Left kidney (tissue), 8 donors: ENCODE measurements at places on chromosomes 1 and 21.

DNA sequence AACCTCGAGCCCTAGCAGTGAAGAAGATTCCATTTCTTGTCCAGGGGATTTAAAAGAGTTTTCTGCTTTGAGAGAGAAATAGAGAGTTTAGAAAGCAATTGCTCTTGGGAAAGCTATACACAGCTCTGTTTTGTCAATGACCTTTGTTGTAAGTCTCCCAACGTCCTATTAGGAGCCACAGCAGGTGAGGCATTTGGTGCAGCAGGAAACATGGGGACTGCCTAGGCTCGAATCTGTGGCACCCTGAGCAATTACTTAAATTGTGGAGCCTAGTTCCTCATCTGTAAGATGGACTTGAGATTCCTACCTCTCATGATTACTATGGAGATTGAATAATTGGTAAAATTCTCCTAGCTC, 8.2 kb downstream of the DCLRE1B start:
- no peak for DNase-seq

GRCh38 chr21:29718081-29718815, 221.5 kb downstream of the GRIK1 start:
- DNase-seq: no peak

DNA sequence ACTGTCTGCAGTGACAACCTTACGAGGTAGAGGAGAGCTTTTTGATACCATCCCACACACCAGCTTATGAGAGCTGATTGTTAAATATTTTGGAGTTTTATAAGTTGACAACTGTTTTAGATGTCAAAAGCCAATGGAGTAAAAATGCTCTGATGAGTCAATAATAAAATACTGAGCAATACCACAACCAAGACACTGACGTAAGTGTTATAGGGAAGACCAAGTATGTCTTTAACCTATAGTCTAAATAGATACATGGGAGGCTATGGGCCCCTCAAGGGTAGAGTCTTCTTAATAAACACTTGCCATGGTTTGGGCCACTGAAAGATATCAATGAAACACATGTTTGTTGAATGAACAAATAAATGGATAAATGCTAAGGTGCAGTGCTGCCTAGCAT, 49.2 kb downstream of the DUSP10 start:
- no peak for DNase-seq

DNA sequence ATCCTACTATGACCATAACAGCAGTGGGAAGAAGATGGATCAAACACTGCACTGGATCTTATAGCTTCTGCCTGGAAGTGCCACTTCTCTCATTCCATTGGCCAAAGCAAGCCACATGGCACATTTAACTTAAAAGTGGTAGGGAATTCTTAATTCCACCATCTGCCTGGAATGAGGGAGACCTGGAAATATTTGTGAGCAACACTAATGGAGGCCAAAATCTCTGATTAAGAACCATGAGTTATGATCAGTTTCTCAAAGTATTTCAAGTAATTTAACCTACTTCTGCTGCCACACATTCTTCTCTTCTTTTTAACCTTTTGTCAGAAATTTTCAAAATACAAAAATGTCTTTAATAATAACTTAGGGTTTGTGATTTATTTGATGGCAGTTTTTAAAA, 154.0 kb upstream of the C1orf87 start:
- no peak for DNase-seq

DNA sequence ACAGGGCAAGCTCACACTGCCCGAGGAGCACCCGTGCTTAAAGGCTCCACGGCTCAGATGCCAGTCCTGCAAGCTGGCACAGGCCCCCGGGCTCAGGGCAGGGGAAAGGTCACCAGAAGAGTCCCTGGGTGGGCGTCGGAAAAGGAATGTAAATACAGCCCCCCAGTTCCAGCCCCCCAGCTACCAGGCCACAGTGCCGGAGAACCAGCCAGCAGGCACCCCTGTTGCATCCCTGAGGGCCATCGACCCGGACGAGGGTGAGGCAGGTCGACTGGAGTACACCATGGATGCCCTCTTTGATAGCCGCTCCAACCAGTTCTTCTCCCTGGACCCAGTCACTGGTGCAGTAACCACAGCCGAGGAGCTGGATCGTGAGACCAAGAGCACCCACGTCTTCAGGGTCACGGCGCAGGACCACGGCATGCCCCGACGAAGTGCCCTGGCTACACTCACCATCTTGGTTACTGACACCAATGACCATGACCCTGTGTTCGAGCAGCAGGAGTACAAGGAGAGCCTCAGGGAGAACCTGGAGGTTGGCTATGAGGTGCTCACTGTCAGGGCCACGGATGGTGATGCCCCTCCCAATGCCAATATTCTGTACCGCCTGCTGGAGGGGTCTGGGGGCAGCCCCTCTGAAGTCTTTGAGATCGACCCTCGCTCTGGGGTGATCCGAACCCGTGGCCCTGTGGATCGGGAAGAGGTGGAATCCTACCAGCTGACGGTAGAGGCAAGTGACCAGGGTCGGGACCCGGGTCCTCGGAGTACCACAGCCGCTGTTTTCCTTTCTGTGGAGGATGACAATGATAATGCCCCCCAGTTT, 1.3 kb downstream of the CELSR2 start:
- no peak for DNase-seq

DNA sequence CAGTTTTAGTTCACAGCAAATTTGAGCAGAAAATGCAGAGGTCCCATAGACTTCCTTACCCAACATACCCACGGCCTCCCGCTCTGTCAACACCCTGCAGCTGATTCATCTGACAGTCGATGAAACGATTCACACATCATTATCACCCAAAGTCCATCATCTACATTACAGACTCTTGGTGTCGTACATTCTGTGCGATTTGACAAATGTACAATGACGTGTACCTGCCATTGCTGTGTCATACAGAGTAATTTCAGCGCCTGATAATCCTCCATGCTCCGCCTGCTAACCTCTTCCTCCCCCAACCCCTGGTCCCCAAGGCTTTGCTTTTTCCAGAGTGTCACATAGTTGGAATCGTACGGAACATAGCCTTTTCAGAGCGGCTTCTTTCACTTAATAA, 94.7 kb upstream of the SLC25A33 start:
- no peak for DNase-seq

GRCh38 chr1:1132042-1132950, 16.4 kb upstream of the C1orf159 start:
- DNase-seq: no peak

- no peak for DNase-seq
These were observed 9.8 kb downstream of the PTGFR start for GRCh38 chr1:78500529-78500928.

DNA sequence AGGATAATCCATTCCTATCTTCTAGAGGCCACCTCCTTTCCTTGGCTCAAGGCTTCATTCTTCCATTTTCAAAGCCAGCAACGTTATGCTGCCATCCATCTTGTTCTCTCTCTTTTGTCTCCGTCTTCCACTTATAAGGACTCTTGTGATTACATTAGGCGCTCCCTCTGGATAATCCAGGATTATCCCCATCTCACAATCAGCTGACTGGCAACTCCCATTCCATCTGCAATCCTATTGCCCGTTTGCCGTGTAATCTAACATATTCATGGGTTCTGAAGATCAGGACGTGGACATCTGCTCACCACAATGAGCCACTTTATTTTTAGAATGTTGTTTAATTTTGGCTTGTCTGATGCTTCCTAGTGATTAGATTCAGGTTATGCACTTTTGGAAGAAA, 89.3 kb downstream of the EBNA1BP2 start:
- no peak for DNase-seq

GRCh38 chr1:112672842-112673241, 1.6 kb upstream of the MOV10 start:
- no peak for DNase-seq

DNA sequence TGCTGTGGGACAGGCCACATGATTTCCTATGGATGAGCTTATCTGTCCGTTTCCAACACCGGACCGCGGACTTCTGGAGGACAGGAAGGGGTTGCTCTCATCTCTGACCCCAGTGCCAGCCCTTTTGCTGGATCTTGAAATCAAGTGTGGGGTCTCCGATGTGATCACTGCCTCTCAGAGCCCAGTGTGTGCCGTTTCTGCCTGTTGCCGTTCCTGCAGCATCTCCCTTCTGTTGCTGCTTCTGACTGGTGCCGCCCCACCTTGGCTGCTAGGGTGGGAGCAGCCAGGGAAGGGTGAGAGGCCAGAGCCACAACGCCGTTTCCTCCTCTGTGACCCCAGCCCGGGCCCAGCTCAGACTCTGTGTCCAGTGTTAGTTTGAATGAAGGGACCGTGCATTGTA, 67.3 kb upstream of the WNT4 start:
- no peak for DNase-seq

- DNase-seq: no peak
These were observed 45.0 kb downstream of the UBE2G2 start for GRCh38 chr21:44756423-44757185.
